Right renal pelvis (tissue), 4 donors: ENCODE measurements at places on chromosomes 12 and 14.
A peak's percentile ranks its signal among the peaks of the same experiment; 100 is the strongest.

DNA sequence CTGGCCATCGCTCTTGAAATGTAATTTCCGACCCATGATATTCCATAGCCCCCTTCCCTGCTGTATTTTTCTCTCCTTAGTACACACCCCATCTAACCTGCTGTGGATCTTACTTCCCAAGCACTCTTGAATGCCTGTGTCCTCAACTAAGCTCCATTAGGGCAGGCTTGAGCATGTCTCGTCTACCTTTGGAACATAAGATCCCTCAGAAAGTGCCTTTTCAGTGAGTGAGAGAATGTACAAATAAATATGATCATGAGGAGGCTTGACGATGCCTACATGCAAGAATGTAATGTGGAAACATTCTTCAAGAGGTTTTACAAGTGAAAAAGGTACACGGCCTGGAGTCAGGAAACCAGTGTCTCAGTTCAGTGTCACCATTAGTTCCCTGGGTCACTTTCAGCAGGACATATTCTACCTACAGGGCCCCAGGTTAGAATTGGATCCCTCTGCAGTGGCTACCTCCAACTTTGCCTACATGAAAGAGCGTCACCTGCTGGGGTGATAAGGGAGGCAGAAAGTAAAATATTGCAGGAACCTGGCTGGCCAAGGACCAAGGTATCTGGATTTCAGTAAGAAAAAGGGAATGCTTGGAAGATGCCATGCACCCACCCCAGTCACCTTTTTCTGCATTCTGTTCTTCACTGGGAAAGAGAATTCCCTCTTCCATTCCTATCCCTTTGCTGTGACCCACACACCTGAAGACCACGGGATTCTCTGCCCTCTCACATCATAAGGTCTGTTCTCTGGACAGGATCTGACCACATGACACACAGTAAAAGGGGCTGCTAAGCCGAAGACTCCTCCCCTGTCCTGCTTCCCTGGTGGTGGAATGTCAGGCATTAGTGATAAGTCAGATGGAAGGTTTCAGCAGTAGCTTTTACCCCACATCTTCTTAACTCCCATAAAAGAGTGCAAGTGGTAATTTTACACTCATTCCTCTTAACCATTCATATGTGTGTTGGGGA lies 24.6 kb upstream of the SERPINA1 start:
- DNase-seq = no peak

DNA sequence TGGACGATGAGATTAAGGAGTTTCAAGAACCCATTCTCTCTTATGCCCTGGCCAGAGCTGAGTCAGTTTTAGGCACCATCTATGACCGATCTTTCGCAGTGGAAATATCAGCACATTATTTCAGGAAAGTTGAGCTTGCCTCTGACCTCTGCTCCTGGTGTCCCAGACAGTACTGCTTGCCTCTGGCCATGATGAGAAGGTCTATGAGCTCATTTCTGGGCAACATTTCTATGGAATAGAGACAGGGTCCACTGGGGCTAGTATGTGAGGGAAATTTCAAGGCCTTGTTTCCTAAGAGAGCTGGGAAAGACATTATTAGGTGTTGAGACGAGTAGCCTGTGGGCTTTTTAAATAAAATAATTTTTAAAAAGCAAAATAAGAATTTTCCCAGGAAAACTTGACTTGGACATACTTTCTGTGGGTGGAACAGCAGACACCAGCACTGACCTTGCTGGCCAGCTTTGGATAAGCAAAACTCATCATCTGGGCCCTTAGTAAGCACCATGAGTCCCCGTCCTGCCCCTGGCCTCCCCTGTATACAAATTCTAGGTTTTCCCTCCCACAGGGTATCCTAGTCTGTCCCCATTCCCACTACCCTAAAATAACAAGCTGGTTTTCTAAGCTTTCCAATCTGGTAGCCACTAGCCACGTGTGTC lies 43.4 kb downstream of the DIO2 start:
- no peak for DNase-seq

- no peak for DNase-seq
Measured at GRCh38 chr14:20179880-20180279, 10.8 kb upstream of the OR11G2 start.

- DNase-seq = no peak
Measured at GRCh38 chr12:129102233-129102632, 249.0 kb downstream of the GLT1D1 start.

- DNase-seq = no peak
Measured at GRCh38 chr14:46399049-46399448, 252.5 kb downstream of the RPL10L start.

GRCh38 chr12:68455691-68456345 lies 123.7 kb upstream of the MDM1 start:
- DNase-seq = no peak

DNA sequence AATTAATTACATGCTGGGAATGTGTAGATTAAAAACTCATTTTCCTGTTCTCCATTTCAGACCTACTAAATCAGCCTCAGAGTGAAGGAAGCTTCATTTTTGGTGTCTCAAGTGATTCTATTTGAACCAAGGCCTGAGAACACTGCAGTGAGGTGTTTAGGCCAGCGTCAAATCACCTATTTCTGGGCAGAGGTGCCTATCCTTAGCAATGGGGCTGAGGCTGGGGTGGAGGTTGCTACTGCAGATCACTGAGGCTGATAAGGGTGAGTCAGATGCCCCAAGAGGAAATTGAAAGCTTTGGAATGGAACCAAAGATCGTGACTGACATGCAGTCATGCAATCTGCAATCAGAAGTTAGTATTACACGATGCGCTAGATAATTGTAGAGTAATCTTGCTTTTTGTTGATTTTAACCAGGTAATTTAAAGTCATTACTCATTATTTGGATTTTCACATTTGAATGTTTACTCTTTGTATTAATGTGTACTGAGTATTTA lies 4.4 kb downstream of the TXNRD1 start:
- DNase-seq = no peak

DNA sequence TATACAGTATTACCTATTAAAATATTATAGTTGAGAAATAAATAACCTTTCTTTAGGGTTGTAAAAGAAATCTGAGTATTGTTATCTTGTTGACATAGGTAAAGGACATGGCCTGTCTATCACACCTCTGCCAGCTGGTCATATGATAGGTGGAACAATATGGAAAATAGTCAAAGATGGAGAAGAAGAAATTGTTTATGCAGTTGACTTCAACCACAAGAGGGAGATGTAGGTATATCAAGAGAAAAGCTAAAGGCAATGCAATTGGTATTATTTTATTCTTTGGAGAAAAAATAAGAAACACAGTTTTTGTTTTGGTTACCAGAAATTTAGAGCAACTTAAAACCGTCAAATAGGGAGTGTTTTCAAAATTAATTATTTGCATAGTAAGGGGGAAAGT lies 13.5 kb downstream of the CPSF2 start:
- DNase-seq = peak; percentile 7

- DNase-seq = no peak
Measured at GRCh38 chr12:90333424-90333823, 621.6 kb downstream of the CCER1 start.

- DNase-seq = no peak
Measured at GRCh38 chr12:56377310-56377988, 14.8 kb upstream of the APOF start.

- no peak for DNase-seq
Measured at GRCh38 chr12:60071759-60072191, 475.9 kb downstream of the SLC16A7 start.

DNA sequence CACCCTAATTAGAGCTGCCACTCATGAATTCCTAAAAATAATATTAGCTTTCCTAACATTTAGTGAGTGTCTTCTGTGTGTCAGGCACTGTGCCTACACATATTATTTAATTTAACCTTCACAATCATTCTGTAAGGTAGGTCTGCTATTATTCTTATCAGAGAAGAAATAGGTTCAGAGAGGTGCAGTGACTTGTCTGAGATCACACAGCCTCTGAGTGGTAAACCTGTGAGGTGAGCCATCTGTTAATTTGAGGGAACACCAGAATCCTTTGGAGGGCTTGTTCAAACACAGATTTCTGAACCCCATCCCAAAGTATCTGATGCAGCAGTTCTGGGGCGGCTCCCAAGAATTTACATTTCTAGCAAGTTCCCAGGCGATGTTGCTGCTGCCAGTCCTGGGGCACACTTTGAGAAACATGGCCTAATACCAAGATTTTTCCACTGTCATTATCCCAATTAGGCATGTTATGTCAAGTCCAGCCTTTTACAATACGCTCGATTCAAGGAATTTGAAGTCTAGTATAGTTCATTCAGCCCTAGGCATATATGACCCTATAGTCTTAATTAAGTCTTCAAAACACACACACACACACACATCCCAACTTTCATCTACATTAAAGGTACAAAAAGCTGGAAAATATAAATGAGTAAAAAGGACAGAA lies 19.9 kb upstream of the COX6A1 start:
- no peak for DNase-seq

DNA sequence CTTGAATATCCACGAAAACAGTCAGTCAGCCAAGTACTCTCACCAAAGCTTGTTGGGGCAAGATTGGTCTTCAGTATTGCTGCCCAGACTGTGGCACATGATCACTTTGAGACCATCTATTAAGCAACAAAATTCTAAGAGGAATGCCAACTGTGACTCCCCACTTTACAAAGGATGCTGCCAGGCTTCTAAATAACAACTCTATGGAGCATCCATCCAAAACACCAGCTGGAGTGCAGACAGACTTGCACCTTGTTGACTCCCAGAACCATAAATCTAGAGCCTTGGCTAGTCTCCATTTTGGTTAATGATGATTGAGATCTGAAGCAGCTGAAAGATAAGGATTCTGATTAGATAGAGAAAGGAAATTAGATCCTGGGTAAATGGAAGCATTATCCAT lies 132.8 kb downstream of the DIO2 start:
- no peak for DNase-seq

GRCh38 chr12:77324763-77325468 lies 259.5 kb upstream of the E2F7 start:
- peak; percentile 66 for DNase-seq

GRCh38 chr14:67962215-67962644 lies 142.7 kb downstream of the RAD51B start:
- no peak for DNase-seq

- no peak for DNase-seq
Measured at GRCh38 chr12:56190695-56191155, 1.4 kb upstream of the SMARCC2 start.

DNA sequence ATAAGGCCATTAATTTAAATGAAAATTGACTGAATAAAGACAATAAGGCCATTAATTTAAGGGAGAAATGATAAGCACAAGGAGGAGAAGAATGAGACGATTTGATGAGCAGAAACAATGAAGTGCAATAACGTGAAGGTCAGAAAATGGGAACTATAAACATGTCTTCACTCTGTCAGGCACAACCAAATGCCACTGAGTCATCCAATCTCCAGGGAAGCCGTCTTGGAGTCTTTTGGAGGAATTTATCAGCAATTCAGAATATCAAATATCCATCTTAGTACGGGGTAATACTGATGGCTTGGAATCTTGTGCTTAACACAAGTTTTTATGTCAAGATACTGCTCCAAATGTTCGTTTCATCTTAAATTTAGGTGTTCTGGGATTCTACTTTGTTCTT lies 159.9 kb downstream of the CAPZA3 start:
- no peak for DNase-seq

GRCh38 chr12:51963477-51963876 lies 12.0 kb downstream of the ACVR1B start:
- DNase-seq = no peak

GRCh38 chr12:114319422-114319821 lies 86.5 kb downstream of the TBX5 start:
- no peak for DNase-seq

DNA sequence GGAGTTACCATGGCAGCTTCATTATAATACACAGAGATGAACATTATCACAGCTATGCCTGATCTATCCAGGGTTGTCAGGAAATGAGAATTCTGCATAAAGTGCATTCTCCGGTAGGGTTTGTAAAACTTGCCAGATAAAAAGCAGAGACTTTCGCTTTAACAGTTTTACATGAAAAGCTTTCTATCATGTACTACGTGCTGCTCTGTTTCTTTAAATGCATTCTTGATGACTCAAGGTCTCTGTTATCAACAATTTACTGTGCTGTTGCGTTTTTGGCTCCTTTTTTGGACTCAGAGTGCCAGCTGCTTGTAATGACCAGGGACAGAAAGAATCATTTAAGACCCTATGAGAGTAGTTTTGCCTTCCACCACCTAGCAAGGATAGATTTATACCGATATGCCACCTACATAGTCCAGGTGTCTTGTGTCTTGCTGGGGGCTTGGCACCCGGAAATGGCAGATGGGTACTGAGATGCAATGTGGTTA lies 371.2 kb downstream of the BTG1 start:
- DNase-seq = no peak
